Naive thymus-derived CD4-positive, alpha-beta T cell (primary cell): ENCODE measurements at places on chromosomes 2 and 18. TPM values are rescaled to one million over a fixed set of nuclear protein-coding genes. Genes with fewer than 3 reads are reported as not detected.

DNA sequence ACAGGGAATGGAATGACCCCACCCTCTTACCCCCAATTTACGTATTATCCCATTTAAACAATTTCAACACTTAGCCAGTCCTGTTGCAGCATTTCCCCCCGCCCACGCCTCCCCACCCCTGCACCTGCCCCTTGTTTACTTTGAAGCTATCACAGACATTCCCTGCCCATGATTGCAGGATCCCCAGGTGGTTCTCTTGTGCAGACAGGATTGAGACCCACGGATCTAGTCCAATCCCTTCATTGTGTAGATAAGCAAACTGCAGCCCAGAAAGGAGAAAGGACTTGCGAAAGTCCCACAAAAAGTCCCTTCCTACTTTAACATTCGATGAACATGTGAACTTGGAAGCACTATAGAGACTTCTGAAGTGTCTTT is 38.9 kb downstream of the TMEM17 start:
- H3K27ac ChIP-seq, result no peak overlapping the region
- no peak overlapping the region for H3K4me3 ChIP-seq
- no peak for DNase-seq
- H3K27me3 ChIP-seq, result no peaks in the 10 kb centered on the region

GRCh38 chr2:19800796-19801195 is 101.0 kb downstream of the TTC32 start:
- no peak for DNase-seq
- H3K27me3 ChIP-seq, result no peaks in the 10 kb centered on the region
- no peaks in the 10 kb centered on the region for H3K36me3 ChIP-seq

GRCh38 chr2:206635015-206635414 is 7.3 kb upstream of the FAM237A start:
- no peak overlapping the region for H3K27ac ChIP-seq
- H3K4me1 ChIP-seq, result no peaks in the 10 kb centered on the region
- H3K36me3 ChIP-seq, result no peaks in the 10 kb centered on the region
- DNase-seq, result no peak

GRCh38 chr2:20135631-20136050 is 84.2 kb upstream of the LAPTM4A start:
- no peaks in the 10 kb centered on the region for H3K27me3 ChIP-seq
- no peak overlapping the region for H3K27ac ChIP-seq
- no peaks in the 10 kb centered on the region for H3K4me1 ChIP-seq
- H3K36me3 ChIP-seq, result no peaks in the 10 kb centered on the region
- peak; percentile 4 for DNase-seq

DNA sequence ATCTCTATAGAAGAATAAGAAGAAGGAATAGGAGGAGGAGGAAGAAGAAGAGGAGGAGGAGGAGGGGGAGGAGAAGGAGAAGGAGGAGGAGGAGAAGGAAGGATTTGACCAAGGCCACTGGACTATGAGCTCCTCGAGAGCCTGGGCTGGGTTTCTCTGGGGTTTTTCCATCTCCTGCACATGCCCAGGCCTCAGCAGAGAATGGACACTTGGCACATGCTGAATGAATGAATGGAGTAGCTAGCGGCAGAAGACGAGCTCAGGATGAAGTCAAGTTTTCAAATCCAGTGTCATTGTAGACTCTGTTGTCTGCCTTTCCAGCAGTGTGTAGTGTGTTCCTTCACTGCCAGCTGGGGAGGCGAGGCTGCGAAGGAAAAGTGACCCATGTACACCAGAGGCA is 2.2 kb downstream of the MYO7B start:
- no peak for DNase-seq
- H3K27ac ChIP-seq, result no peak overlapping the region
- no peak overlapping the region for H3K4me3 ChIP-seq
- peaks cover 3% of the 10 kb centered on the region for H3K27me3 ChIP-seq
- no peaks in the 10 kb centered on the region for H3K4me1 ChIP-seq

GRCh38 chr2:171389780-171390179 is 44.0 kb downstream of the METTL8 start:
- no peaks in the 10 kb centered on the region for H3K27me3 ChIP-seq
- H3K36me3 ChIP-seq, result no peaks in the 10 kb centered on the region
- no peaks in the 10 kb centered on the region for H3K4me1 ChIP-seq

DNA sequence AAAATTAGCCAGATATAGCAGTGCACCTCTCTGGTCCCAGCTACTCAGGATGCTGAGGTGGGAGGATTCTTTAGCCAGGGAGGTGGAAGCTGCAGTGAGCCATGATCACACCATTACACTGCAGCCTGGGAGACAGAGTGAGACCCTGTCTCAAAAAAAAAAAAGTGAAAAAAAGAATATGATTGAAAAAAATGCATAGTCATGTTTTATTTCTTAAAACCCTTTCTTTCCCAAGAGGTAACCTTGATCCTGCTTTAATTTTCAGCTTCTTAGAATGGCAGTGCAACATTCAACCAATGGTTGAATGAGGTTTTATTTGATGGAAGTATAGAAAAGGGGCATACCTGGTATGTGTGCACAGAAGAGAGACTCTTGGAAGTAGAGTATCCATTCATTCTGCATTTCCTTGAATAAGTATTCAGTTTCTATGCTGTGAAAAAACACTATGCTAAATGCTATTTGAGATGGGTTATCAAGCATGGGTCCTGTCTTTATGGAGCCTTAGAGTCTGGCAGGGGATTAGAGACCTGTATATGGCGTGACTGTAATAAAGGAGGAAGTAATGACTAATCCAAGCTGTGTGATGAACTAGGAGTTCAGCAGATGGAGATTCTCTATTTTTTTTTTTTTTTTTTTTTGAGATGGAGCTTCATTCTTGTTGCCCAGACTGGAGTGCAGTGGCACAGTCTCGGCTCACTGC is 146.3 kb downstream of the WDSUB1 start:
- no peaks in the 10 kb centered on the region for H3K4me1 ChIP-seq
- no peaks in the 10 kb centered on the region for H3K36me3 ChIP-seq
- no peaks in the 10 kb centered on the region for H3K27me3 ChIP-seq
- DNase-seq, result no peak

The CYRIA gene
- total RNA-seq, result 48.7 TPM
